Stimulated activated memory B cell treated with anti-CD40 and anti-IgM and Interleukin-4, amounts not matched to agents 10 μg/mL and 1 μg/mL and 100 μg/mL, for 72 hours (primary cell): ENCODE measurements at places on chromosomes 4 and X.

- ATAC-seq, result peak; percentile 1
Measured at GRCh38 chrX:48936429-48937053, 17.7 kb upstream of the PIM2 start.

- no peak for ATAC-seq
Measured at GRCh38 chrX:8815460-8816065, 14.4 kb upstream of the FAM9A start.

- ATAC-seq, result no peak
Measured at GRCh38 chr4:7427361-7427760, 7.4 kb downstream of the PSAPL1 start.

DNA sequence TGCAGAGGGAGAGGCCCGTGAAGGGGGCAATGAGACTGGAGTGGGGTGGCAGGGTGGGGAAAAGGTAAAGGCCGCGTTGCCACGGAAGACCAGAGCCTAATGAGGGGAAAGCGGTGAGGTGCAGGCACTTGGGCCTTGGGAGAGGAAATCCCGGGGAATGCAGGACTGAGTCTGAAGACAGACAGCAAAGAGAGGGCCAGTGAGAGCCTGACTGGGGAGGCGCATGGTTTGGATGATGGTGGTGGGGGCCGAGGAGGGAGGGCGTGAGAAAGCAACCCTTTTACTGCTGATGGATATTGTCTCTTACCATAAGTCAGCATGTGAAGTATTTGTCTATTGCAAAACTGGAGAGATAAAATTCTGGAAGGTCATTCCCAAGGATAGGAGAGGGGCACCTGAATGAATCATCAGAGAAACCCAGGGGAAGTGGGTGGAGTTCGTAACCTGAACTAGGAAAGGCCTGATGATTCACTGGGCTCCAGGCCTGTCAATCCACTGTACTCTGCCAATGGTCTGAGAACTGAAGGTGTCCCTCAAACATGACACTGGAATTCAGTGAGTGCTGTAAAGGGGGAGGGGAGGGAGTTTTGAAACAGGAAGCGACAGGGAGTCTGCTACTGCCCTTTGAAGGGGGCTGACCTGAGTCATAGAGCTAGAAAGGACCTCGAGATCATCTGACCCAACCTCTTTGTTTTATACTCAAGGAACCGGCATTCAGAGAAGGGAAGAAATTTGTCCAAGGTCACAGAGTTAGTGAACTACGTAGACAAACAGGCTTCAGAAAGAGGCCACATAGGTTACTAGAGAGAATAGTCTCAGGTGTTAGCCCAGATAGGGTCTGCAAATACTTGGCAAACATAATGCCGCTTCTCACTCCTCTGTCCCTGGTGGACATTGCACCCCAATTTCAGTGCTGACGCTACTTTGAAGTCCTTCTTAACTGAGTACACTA, 52.2 kb downstream of the NALF2 start:
- ATAC-seq, result no peak

DNA sequence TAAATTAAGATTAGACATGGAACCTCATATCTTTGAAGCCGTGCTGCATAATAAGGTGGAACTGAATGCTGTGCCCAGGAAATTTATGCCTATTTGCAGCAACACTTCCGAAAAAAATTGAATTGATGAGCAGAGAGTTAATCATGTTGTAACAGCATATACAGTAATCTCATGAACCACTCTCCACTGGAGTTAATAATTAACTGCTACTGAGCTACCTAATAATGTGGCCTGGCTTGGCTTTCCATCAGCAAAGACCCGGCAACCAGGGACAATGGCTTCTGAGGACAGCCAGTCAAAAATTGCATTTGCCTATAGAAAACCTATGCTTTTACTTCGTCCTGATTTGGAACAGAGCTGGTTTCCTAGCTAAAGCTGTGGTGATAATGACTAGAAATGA, 63.8 kb upstream of the GATB start:
- ATAC-seq, result no peak

GRCh38 chr4:164943192-164943591, 34.3 kb downstream of the TRIM61 start:
- no peak for ATAC-seq

DNA sequence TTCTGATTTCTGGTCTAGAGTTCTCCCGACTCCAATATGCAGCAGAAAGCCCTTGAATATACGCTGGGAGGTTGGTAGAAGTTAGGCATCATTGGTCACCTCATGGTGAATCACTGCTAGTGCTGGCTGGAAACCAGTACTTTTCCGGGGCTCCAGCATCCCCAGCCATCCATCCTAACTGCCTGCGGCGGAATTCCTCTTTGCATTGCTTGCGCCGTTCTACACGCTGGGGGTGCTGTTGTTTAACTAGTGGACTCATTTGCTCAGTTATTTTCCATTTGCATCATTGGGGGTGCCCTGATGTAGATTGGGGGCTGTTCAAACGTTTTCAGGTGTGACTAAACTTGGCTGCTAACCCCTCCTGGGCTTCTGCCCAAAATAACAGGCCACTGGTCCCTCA, 23.3 kb upstream of the GPR50 start:
- ATAC-seq, result no peak

GRCh38 chr4:80207172-80207583, 9.9 kb downstream of the PRDM8 start:
- ATAC-seq, result no peak

DNA sequence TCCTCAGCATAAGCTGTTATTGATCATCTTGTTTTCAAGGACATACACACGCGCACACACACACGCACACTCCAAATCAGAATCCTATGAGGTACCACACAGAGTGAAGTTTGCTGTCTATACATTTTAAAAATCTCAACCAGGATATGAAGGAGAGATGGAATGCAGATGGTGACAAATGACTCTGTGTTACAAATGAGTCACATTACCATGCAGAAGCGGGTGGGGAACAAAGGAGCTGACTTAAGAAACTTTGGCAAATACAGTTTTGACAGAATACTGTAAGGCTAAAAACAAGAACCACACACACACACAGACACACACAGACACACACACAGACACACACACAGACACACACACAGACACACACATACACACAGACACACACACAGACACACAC, 81.7 kb downstream of the RELL1 start:
- no peak for ATAC-seq

GRCh38 chr4:150173432-150173861, 95.2 kb downstream of the DCLK2 start:
- ATAC-seq, result no peak

GRCh38 chr4:94559351-94559806, 107.6 kb downstream of the PDLIM5 start:
- ATAC-seq, result no peak

- no peak for ATAC-seq
Measured at GRCh38 chrX:150035531-150035930, 97.2 kb upstream of the EOLA2 start.
